Activated CD4-positive, CD25-positive, alpha-beta regulatory T cell treated with anti-CD3 and anti-CD28 coated beads, Interleukin-2, amount 50 U/mL, for 24 hours (primary cell): ENCODE measurements at places on chromosomes 1 and 21.

- peak; percentile 58 for ATAC-seq
These were observed 1.3 kb upstream of the DOCK7 start for GRCh38 chr1:62689524-62689923.

- ATAC-seq = no peak
These were observed 15.3 kb downstream of the SLC35F3 start for GRCh38 chr1:233919786-233920185.

GRCh38 chr21:42797522-42797921 is 81.8 kb downstream of the WDR4 start:
- no peak for ATAC-seq

- no peak for ATAC-seq
These were observed 54.7 kb downstream of the CCDC18 start for GRCh38 chr1:93235261-93235660.

DNA sequence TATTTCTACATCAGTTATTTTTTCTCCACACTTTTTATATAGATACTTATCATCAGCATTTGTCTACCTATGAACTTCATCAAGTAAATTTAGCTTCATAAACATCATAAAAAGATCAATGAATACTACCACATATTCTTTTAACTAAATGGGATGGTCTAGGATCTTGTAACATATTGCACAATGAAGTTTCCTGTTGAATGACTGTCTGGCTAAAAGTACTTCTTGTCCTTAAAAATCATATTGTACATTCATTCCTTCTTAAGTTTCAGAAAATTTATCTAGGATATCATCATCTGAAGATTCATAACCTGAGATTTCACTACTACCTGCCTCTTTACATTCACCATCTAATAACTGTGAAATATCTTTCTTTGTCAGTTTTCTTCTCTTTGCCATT is 69.0 kb downstream of the MAGI3 start:
- ATAC-seq = no peak

DNA sequence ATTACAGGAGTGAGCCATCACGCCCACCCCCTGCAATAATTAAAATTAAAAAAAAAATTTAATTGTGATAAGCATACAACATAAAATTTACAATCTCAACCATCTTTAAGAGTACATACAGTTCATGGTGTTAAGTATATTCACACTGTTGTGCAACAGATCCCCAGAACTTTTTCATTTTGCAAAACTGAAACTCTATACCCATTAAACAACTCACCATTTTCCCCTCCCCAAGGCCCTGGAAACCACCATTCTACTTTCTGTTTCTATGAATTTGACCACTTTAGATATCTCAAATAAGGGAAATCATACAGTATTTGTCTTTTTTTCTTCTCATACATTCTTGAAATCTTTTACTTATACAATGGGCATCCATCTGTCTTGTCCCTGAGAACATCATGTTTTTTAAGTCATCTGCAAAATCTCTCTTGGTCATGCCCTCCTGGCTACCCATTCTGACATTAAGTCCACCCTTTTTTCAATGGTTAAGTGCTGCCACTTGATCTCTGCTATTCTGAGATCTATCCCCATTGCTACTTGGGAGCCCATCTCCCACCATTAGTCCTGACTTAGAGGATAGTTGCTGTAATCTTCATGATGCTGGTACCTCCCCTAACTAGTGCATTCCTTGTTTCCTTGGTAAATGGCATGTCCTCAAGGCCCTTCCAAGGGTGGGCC is 39.4 kb upstream of the ZFYVE9 start:
- no peak for ATAC-seq

DNA sequence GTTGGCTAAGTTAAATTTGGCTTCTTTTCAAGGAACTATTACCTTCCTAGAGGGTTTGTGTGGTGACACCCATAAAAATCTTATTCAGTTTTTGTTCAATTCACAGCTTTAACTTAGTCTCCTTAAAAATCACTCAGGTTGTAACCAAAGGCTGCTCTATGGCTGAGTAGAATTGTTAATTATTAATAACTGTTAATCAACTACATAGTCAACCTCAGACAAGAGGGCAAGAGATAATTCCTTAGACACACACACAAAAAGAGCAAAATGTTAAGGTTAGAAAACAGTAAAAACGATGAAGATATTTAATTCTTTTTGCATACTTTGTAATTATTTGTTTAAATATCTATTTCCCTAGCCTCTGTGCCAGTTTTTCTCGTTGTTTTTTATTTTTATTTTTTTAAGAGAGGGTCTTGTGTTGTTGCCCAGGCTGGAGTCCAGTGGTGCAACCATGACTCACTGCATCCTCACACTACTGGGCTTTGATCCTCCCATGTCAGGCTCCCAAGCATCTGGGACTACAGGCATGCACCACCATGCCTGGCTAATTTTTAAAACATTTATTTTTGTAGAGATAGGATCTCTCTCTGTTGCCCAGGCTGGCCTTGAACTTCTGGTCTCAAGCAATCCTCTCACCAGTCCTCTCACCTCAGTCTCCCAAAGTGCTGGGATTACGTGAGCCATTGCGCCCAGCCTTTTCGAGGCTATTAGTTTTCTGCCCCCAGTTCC is 215.2 kb downstream of the DISC1 start:
- no peak for ATAC-seq

GRCh38 chr1:49225464-49225863 is 448.8 kb upstream of the BEND5 start:
- no peak for ATAC-seq

DNA sequence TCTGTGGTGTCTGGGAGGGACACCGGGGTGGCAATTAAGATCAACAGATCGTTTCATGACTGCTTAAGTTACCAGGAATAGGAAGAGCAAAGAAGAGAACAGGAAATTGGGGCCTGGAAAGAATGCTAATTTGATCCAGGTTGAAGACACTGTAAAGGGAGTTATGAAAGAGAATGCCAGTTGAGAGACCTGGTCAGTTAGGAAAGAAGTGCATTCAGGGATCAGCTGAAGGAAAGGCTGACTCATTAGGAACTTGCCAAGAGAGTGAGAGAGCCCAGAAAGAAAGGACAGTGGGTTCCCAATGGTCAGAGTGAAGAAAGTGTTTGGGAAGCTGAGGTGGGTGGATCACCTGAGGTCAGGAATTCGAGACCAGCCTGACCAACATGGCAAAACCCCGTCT is 119.6 kb downstream of the UBE2U start:
- ATAC-seq = no peak

- ATAC-seq = no peak
These were observed 1.5 kb downstream of the FAM163A start for GRCh38 chr1:179744401-179745130.

DNA sequence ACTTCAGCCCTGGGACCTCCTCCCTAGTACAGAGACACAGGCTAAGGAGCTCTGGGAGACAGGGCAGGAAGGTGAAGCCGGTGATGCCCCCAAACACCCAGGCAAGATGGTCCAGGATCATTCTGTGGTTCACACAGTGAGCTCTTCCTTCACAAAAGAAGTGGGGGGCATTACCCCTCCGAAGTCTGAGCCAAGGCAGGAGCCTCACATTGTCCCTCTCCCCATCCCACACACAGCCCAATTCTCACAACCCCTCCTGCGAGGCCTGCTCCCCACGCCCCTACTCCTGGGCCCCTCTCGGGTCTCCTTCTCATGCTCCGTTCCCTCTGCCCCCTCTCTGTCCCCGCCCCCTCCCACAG is 10.7 kb downstream of the MEF2D start:
- no peak for ATAC-seq

- no peak for ATAC-seq
These were observed 73.5 kb downstream of the PRPF38A start for GRCh38 chr1:52477876-52478275.

- no peak for ATAC-seq
These were observed 27.3 kb downstream of the COL6A2 start for GRCh38 chr21:46124926-46125845.

- ATAC-seq = peak; percentile 8
These were observed 2.6 kb upstream of the TOR3A start for GRCh38 chr1:179079113-179079761.

GRCh38 chr1:228150461-228151179 is 890 bp downstream of the GJC2 start:
- ATAC-seq = no peak

DNA sequence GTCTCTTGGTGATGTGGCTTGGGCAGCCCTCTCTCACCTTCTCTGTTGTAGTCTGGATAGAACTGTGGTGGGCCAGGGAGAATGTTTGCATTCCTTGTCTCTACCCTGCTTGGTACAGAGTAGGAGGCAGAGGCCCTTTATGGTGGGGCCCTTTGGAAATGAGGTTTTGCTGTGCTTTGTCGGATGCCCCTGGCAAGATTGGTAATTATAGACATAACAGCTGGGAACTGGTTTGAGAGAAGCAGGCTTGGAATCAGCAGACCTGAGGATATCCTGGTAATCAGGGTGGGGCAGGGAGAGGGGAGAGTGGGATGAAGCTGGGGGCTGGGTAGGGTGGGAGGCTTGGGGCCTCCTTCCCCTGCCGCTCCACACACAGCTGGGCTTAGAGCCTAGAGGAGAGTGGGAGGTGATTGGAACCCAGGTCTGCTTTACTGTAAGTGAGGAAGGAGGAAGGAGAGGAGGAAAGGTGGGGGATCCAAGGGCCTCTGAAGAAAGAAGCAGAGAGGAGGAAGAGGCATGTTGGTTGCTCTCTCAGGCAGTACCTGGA is 5.0 kb downstream of the VANGL2 start:
- no peak for ATAC-seq
